Bronchial epithelial cell (primary cell): ENCODE measurements at places on chromosomes 2 and 18. TPM values are rescaled to one million over a fixed set of nuclear protein-coding genes. Genes with fewer than 3 reads are reported as not detected.

The SERPINB13 gene
- total RNA-seq, result 8.2 and 48.0 TPM in 2 replicates

The CNGA3 gene
- total RNA-seq, result under 0.01 TPM in 1 of 2 replicates, not detected in the other

The ALKAL2 gene
- total RNA-seq, result not detected in 2 replicates

The SLC8A1 gene
- 3.7 and 4.6 TPM in 2 replicates for total RNA-seq

The SATB2 gene
- total RNA-seq, result 1.6 and 2.0 TPM in 2 replicates

The NETO1 gene
- not detected in 2 replicates for total RNA-seq

The ELOA2 gene
- total RNA-seq, result not detected in 2 replicates

The VWA3B gene
- 0.13 TPM in 1 of 2 replicates, not detected in the other for total RNA-seq

The GALR1 gene
- not detected in 2 replicates for total RNA-seq

The AMMECR1L gene
- 31.6 and 32.5 TPM in 2 replicates for total RNA-seq

The ERBB4 gene
- total RNA-seq, result under 0.01 TPM in 2 replicates

The HMSD gene
- total RNA-seq, result 0.13 and 0.26 TPM in 2 replicates

The KCNIP3 gene
- total RNA-seq, result under 0.01 and 0.51 TPM in 2 replicates

The ZNF892 gene
- 5.8 and 5.9 TPM in 2 replicates for total RNA-seq

The CD28 gene
- not detected in 2 replicates for total RNA-seq

The TSHZ1 gene
- 1.3 and 1.5 TPM in 2 replicates for total RNA-seq

The CYP27A1 gene
- total RNA-seq, result 0.13 and 0.26 TPM in 2 replicates

The ANKRD44 gene
- 0.26 and 0.90 TPM in 2 replicates for total RNA-seq

The SH3BP4 gene
- 22.1 and 24.6 TPM in 2 replicates for total RNA-seq

The ACOXL gene
- not detected in 2 replicates for total RNA-seq

The PTPRN gene
- 0.13 and 1.3 TPM in 2 replicates for total RNA-seq

The CERKL gene
- not detected in 2 replicates for total RNA-seq

The DNAH7 gene
- under 0.01 and 0.26 TPM in 2 replicates for total RNA-seq

The YWHAQ gene
- 176 and 278 TPM in 2 replicates for total RNA-seq

The IL18RAP gene
- not detected in 2 replicates for total RNA-seq

The GREB1L gene
- total RNA-seq, result 0.79 and 0.90 TPM in 2 replicates

The LOXL3 gene
- 0.13 and 0.53 TPM in 2 replicates for total RNA-seq

The NT5DC4 gene
- not detected in 2 replicates for total RNA-seq

The CNTNAP5 gene
- total RNA-seq, result not detected in 2 replicates

The ANKRD36C gene
- total RNA-seq, result 8.8 and 11.6 TPM in 2 replicates

The IL36B gene
- total RNA-seq, result 0.13 TPM in 1 of 2 replicates, not detected in the other

The IKZF2 gene
- total RNA-seq, result 9.0 and 27.4 TPM in 2 replicates

The SLC16A14 gene
- total RNA-seq, result 2.4 and 5.4 TPM in 2 replicates
